ENCODE measurements at places on chromosomes 12 and 14. TPM values are rescaled to one million over a fixed set of nuclear protein-coding genes. Genes with fewer than 3 reads are reported as not detected.

GRCh38 chr12:124954771-124955170 lies 34.2 kb downstream of the DHX37 start:
- no peak overlapping the region for H3K4me3 ChIP-seq
- H3K4me1 ChIP-seq, result no peaks in the 10 kb centered on the region
- no peak overlapping the region for H3K27ac ChIP-seq
- no peak for DNase-seq
- H3K36me3 ChIP-seq, result peaks cover 23% of the 10 kb centered on the region
- no peaks in the 10 kb centered on the region for H3K27me3 ChIP-seq

DNA sequence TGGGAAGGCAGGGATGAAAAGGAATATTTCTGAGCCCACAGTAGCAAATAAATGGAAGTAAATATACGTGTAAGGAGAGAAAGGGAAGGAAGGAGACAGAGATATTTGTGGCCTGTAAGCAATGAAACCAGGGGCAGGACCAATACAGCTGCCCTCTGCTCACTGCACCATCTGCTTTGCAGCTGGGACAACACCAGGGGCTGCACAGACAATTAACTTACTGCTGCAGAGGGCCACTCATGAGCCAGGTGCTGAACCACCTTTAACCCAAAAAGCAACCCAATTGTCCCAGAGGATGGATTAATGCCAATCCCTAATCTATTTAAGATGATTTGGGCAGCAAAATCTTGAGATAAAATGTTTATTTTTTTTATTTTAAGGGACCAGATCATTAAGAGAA lies 30.6 kb upstream of the TMX1 start:
- H3K27me3 ChIP-seq, result peaks cover 18% of the 10 kb centered on the region
- H3K4me1 ChIP-seq, result no peaks in the 10 kb centered on the region
- no peak for DNase-seq
- no peaks in the 10 kb centered on the region for H3K36me3 ChIP-seq
- H3K27ac ChIP-seq, result no peak overlapping the region
- H3K4me3 ChIP-seq, result no peak overlapping the region

DNA sequence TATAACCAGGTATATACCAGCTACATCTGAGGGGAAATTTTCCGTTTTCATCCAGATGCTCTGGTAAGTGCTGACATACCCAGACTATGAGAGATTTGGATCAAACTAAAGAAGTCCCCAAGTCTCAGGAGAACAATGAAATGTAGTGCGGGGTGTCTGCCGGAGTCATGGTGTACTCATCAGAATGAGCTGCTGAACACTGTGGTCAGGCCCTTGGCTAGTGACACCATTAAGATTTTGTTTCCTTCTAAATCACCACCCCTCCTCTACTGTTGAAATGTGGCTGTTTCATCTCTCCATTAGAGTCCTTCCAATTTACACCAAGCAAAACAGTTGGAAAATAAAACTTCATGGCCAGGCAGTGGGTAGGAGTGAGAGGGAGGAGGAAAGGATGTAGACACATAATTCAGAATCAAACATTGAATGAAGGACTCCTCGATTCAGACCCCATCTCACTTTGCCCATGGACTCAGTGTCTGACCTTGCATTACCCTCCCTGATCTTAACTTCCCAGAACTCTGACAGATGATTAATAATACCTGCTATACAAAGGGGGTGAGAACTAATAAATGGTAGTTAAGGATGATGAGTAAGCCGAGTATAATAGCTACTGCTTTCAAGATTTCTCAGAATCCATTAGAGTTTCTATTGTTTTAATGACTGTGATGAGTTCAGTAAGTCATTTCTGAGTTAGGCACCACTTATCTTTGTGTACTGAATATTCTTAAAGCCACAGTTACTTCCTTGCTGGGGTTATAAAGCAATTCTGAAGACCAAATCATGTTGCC lies 127.4 kb downstream of the CRADD start:
- peak; percentile 71 for DNase-seq
- no peak overlapping the region for H3K27ac ChIP-seq
- H3K36me3 ChIP-seq, result no peaks in the 10 kb centered on the region
- no peak overlapping the region for H3K4me3 ChIP-seq
- H3K27me3 ChIP-seq, result no peaks in the 10 kb centered on the region

GRCh38 chr12:6929466-6930452 lies 2.0 kb downstream of the ATN1 start:
- H3K27me3 ChIP-seq, result no peaks in the 10 kb centered on the region
- no peak for DNase-seq
- H3K27ac ChIP-seq, result no peak overlapping the region
- H3K4me3 ChIP-seq, result peak overlapping the region; percentile 88
- peaks cover 62% of the 10 kb centered on the region for H3K4me1 ChIP-seq

DNA sequence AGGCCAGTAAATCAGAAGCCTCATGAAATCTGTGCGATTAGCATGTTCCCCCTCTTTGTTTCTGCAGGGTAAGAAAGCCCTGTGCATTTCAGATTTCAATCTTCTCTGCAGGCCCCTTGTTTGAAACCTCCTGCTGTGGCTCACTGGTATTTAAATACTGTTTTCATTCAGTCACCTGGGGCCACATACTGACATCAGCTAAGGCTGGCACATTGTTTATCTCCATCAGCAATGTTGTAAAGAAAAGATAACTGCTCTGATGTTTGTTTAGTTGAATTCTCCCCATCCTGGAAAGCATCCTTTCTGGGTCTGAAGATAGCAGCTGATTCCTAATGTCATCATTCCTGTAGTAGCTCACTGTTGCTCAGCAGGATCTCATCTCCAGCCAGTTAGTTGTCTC lies 554.9 kb downstream of the NRXN3 start:
- no peaks in the 10 kb centered on the region for H3K36me3 ChIP-seq
- H3K27me3 ChIP-seq, result no peaks in the 10 kb centered on the region
- DNase-seq, result no peak
- no peak overlapping the region for H3K4me3 ChIP-seq
- no peaks in the 10 kb centered on the region for H3K4me1 ChIP-seq
- no peak overlapping the region for H3K27ac ChIP-seq

GRCh38 chr12:4852308-4852707 lies 57.4 kb upstream of the KCNA1 start:
- H3K4me3 ChIP-seq, result no peak overlapping the region
- H3K27me3 ChIP-seq, result no peaks in the 10 kb centered on the region
- H3K27ac ChIP-seq, result no peak overlapping the region
- no peaks in the 10 kb centered on the region for H3K4me1 ChIP-seq
- no peak for DNase-seq

GRCh38 chr12:89655841-89656240 lies 52.8 kb downstream of the ATP2B1 start:
- H3K27ac ChIP-seq, result no peak overlapping the region
- no peaks in the 10 kb centered on the region for H3K4me1 ChIP-seq
- no peaks in the 10 kb centered on the region for H3K36me3 ChIP-seq
- no peak for DNase-seq

GRCh38 chr14:61350427-61351270 lies 29.3 kb downstream of the PRKCH start:
- H3K4me1 ChIP-seq, result peaks cover 57% of the 10 kb centered on the region
- no peaks in the 10 kb centered on the region for H3K27me3 ChIP-seq
- H3K4me3 ChIP-seq, result no peak overlapping the region
- DNase-seq, result no peak
- H3K27ac ChIP-seq, result no peak overlapping the region
- H3K36me3 ChIP-seq, result no peaks in the 10 kb centered on the region

DNA sequence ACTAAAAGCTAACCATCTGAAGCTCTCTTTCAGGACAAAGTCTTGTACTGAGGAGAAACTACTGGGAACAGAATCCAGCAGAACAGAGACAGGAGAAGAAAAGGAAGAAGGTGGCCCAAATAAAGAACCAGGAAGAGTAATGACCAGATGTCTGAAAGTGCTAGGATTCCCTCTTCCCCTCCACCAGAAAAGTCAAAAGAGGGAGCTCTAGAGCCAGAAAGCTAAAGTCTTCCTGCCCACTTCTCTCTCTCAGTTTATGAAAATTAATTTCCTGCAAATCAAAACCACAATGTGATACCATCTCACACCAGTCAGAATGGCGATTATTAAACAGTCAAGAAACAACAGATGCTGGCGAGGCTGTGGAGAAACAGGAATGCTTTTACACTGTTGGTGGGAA lies 47.2 kb downstream of the SPPL3 start:
- H3K4me3 ChIP-seq, result no peak overlapping the region
- H3K27ac ChIP-seq, result no peak overlapping the region
- H3K36me3 ChIP-seq, result no peaks in the 10 kb centered on the region

GRCh38 chr12:130145731-130146130 lies 16.5 kb upstream of the FZD10 start:
- H3K4me3 ChIP-seq, result no peak overlapping the region
- H3K4me1 ChIP-seq, result no peaks in the 10 kb centered on the region
- no peaks in the 10 kb centered on the region for H3K36me3 ChIP-seq
- no peak overlapping the region for H3K27ac ChIP-seq

- H3K36me3 ChIP-seq, result no peaks in the 10 kb centered on the region
- peaks cover 4% of the 10 kb centered on the region for H3K4me1 ChIP-seq
- no peaks in the 10 kb centered on the region for H3K27me3 ChIP-seq
- DNase-seq, result peak; percentile 69
- no peak overlapping the region for H3K27ac ChIP-seq
These were observed 1465.4 kb upstream of the FLRT2 start for GRCh38 chr14:84064316-84065125.

DNA sequence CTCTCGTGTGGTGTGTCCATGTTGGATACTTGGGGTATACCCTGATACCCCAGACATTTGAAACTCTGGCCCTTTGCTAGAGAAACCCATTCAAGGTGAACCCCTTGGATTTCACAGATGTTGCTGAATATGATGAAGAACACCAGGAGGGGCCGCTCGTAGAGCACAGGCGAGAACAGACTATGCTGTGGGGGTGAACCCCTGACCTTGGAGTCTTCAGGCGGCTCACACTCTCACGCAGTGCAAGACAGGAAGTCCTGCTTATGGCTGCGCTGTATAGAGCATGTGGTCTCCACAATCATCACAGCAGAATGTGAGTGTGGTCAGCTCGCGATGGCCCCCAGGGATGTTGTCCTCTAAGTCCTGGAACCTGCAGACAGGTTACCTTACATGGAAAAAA lies 60.4 kb downstream of the SLC15A4 start:
- no peak overlapping the region for H3K27ac ChIP-seq
- H3K36me3 ChIP-seq, result no peaks in the 10 kb centered on the region
- DNase-seq, result no peak
- H3K4me1 ChIP-seq, result no peaks in the 10 kb centered on the region
- H3K27me3 ChIP-seq, result no peaks in the 10 kb centered on the region

The CYP27B1 gene
- 2.4 TPM for total RNA-seq

The RNU6-8 gene
- not detected for total RNA-seq

The OR6C2 gene
- total RNA-seq, result not detected

The MYH6 gene
- not detected for total RNA-seq

The COX8C gene
- not detected for total RNA-seq

All from endothelial cell of umbilical vein (primary cell).